Bronchial epithelial cell (primary cell): ENCODE measurements at places on chromosomes 11 and 22. TPM values are rescaled to one million over a fixed set of nuclear protein-coding genes. Genes with fewer than 3 reads are reported as not detected.
A peak's percentile ranks its signal among the peaks of the same experiment; 100 is the strongest.

DNA sequence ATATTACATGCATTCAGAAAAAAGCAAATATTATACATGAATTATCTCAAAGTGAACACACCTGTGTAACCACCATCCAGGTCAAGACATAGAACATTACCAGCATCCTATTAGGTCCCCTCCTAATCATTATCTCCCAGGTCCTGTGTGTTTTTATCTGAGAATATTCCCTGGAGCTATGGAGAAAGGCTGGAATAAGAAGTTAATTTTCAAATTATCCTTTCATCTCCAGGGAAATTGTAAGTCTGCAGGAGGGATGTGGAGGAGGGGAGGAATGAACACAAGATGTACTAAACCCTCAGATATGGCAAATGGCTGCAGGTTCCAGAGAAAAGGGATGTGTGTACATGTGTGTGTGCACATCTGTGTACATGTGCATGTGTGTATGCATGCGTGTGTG lies 25.2 kb upstream of the NAV2 start:
- no peak for DNase-seq

GRCh38 chr11:66851239-66851596 lies 5.6 kb upstream of the LRFN4 start:
- no peak for DNase-seq

- DNase-seq, result no peak
Measured at GRCh38 chr11:108916935-108917334, 252.1 kb downstream of the DDX10 start.

GRCh38 chr11:73269459-73270015 lies 2.6 kb upstream of the P2RY6 start:
- DNase-seq, result no peak

DNA sequence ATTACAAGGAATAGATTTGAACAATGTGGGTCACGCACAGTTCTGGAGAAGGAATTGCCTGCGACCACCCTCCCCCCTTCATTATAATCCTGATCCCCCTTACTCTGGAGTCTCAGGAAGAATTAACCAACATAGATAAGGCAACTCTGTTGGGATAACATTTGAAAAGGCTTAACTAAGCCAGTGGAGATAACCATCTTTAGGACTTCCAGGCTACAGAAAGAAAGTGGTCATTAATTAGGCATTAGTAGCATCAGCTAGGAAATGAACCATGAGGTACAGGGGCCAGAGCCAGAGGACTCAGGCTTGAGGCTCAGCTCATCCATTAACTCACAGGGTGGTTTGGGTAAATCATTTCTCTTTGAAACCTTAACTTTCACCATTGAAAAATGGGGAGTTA lies 720.0 kb upstream of the API5 start:
- no peak for DNase-seq

The KCNE3 gene
- total RNA-seq, result 0.13 and 0.26 TPM in 2 replicates

- DNase-seq, result no peak
Measured at GRCh38 chr11:128474036-128474874, 113.1 kb downstream of the ETS1 start.

DNA sequence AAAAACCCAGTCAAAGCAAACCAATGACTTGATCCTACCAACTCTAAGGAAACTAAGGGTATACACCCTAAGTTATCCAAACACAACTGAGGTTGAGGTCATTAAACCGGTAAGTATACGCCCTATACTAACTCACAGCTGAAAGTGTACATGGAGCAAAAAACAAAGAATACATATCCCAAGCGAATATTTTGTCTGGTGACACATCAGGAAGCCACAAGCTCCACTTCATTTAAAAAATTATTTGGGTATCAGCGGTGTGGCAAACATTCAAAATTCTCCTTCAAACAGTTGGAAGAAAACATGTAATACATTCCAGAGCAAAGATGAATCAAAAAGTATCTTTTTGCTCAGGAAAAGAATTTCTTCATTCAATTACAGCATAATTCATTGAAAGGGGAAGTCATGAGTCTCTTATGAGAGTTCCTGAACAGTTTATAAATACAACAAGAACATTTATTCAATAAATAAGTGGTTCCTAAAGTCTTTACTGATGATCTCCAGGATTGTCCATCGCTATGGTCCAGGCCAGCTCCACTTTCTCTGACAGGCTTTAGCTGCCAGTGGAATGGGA lies 4.5 kb upstream of the JAML start:
- no peak for DNase-seq

The GLYAT gene
- total RNA-seq, result not detected in 2 replicates

GRCh38 chr11:13334034-13334786 lies 56.6 kb downstream of the BMAL1 start:
- DNase-seq, result peak; percentile 45

DNA sequence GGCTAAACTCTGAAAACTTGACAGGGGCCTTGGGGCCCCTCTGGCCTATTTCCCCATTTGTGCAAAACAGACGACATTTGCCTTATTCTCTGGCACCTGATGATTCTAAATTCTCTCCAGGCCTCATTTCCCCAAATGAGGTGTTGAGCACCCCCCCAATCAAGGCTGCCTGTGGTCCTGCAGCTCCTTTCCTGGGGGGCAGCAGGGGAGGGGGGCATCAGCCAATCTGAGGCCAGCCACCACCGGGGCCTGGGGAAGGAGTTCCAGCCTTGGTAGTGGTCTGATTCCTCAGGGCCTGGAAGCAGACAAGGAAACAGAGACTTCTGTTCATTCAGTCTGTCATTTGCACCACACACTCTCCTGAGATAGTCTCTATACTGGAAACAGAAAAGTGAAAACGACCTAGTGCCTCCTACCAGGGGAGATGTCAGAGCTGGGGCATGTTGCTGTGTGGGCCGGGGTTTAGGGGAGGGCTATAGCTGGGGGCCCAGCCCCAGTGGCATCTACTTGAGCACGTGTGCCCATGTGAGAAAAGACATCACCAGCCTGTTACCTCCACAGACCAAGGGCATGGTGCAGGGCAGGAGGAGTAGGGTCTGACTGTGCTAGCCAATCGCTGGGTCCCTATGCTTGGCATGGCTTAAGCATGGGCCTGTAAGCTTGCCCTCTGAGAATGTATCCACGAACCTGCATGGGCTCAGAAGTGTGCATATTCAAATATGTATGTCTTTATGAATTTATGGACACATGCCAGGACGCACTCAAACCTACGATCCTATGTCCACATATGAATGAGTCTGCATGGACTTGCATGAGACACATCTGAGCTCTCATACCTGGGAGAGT lies 1.8 kb upstream of the TPBGL start:
- no peak for DNase-seq

GRCh38 chr11:1075341-1075911 lies 752 bp downstream of the MUC2 start:
- DNase-seq, result no peak

The RABL2B gene
- 4.5 and 7.9 TPM in 2 replicates for total RNA-seq

DNA sequence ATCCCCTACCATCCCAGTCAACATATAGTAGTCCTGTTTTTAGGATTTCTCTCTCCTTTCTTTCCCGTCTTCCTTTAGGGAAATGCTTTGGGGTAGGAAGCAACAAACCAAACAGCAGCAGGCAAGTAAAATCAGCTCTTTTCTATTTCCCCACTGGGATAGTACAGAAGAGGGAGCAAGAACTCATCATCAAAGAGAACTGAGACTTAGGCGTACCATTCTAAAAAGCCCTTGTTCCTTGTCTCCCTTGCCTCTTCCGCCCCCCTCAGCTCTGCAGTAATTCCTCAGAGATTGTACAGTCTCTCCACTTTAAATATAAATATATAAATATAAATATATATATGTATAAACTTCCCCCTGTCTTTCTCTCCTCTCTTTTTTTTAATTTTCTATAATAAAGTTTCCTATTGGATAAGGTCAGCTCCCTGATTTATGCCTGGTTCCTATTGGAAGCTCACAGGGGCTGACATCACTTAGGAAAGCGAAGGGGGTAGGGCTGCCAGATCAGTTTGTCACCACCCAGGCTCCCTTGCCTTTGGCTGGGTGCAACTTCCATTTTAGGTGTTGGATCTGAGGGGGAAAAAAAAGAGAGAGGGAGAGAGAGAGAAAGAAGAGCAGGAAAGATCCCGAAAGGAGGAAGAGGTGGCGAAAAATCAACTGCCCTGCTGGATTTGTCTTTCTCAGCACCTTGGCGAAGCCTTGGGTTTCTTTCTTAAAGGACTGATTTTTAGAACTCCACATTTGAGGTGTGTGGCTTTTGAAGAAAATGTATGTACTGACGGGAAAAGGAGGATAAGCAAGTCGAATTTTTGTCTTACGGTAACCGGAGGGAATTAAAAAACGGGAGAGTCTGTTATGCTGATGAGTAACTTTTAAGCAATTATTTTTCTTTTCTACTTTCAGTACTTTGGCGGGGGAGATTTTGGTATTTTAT lies at the start of gene CTNND1:
Gene CTNND1 (plus strand): TSS at position 502 of the 934 bp plus-strand sequence. CDS start 29,677 bp downstream, outside the sequence.
- peak; percentile 96 for DNase-seq
